Regular cardiac myocyte (primary cell): ENCODE measurements at places on chromosomes 1 and 21. TPM values are rescaled to one million over a fixed set of nuclear protein-coding genes. Genes with fewer than 3 reads are reported as not detected.

GREM2 gene
- 0.96 and 1.4 TPM in 2 replicates for total RNA-seq

LRRN2 gene
- not detected in 2 replicates for total RNA-seq

HTR6 gene
- total RNA-seq, result not detected in 2 replicates

LDLRAD1 gene
- total RNA-seq, result not detected in 2 replicates

NHLH1 gene
- under 0.01 TPM in 1 of 2 replicates, not detected in the other for total RNA-seq

AMY1B gene
- total RNA-seq, result not detected in 2 replicates

LINGO4 gene
- total RNA-seq, result not detected in 2 replicates

SEMA6C gene
- 1.1 and 1.3 TPM in 2 replicates for total RNA-seq

AADACL4 gene
- under 0.01 TPM in 1 of 2 replicates, not detected in the other for total RNA-seq

CELA2A gene
- total RNA-seq, result 0.28 TPM in 1 of 2 replicates, not detected in the other

AMPD1 gene
- total RNA-seq, result not detected in 2 replicates

VTCN1 gene
- total RNA-seq, result not detected in 2 replicates
